Activated naive CD4-positive, alpha-beta T cell treated with anti-CD3 and anti-CD28 coated beads, Interleukin-2, amount 50 U/mL, for 16 hours (primary cell): ENCODE measurements at places on chromosomes 4 and X.

- no peak for DNase-seq
These were observed 52.9 kb downstream of the SUPT20HL2 start for GRCh38 chrX:24260842-24261550.

GRCh38 chr4:86587381-86588140 is 6.6 kb upstream of the PTPN13 start:
- no peak for DNase-seq

DNA sequence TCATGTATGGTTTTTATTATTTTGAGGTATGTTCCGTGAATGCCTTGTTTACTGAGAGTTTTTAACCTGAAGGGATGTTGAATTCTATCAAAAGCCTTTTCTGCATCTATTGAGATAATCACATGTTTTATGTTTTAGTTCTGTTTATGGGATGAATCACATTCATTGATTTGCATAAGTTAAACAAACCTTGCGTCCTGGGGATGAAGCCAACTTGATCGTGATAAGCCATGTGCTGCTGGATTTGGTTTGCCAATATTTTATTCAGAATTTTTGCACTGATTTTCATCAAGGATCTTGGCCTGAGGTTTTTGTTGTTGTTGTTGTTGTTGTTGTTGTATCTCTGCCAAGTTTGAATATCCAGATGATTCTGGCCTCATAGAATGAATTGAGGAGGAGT is 43.8 kb downstream of the CDX4 start:
- DNase-seq, result no peak

DNA sequence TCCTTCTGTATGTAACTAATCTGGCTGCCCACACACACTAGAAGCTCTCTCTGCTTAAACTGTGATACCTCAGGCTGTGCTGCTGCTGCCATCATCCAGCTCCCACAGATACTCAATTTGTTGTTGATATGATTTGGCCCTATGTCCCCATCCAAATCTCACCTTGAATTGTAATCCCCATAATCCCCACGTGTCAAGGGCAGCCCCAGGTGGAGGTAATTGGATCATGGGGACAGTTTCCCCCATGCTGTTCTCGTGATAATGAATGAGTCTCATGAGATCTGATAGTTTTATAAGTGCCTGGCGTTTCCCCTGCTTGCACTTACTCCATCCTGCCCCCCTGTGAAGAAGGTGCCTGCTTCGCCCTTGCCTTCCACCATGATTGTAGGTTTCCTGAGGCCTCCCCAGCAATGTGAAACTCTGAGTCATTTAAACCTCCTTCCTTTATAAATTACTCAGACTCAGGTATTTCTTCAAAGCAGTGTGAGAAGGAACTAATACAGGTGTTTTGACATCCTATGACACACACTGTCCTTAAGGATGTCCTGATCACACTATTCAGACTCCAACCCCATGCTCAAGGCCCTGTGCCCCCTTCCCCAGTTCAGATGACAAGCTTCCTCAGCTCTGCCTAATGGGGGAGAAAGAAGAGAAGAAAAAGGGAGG is 2.9 kb upstream of the ATOH1 start:
- DNase-seq, result no peak

GRCh38 chrX:7689791-7690412 is 153.1 kb upstream of the VCX start:
- DNase-seq, result no peak

GRCh38 chr4:74047152-74047551 is 8.7 kb upstream of the CXCL3 start:
- no peak for DNase-seq

DNA sequence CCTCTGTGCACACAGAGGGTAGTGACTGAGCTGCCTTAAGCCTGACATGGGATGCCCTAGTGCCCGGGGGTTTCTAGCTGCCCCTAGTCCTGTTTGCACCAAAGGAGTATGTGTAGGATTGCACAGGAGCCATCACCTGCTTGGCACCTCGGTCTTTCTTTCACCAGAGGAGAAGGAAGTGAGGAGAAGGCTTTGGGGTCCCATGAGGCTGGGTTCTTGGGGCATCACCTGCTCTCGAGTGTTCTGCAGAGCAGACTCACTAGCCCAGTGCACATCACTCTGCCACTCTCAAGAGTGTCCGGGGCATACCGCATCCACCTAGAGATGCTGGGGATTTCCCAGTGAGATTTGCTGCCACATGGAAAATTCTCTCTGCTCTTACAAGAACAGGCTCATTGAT is 40.5 kb upstream of the GPR78 start:
- no peak for DNase-seq

DNA sequence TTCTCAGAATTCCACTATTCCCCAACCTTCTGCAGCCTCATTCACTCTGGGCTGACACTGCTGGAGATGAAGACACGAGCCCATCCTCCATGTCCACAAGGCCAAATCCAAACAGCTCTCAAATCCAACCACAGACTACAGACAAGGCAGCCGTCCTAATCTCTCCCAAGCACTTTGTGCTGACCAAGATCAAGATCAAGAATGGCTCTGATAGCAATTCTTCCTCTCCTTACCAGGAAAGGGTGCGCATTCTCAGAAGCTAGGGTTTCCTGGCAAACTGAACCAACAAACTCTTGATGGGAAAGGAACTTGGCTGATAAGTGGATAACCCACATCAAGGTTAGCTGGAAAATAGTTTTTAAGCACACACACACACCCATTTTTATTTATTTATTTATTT is 26.5 kb downstream of the RELL1 start:
- DNase-seq, result no peak

GRCh38 chr4:167428156-167428555 is 193.9 kb upstream of the SPOCK3 start:
- no peak for DNase-seq

DNA sequence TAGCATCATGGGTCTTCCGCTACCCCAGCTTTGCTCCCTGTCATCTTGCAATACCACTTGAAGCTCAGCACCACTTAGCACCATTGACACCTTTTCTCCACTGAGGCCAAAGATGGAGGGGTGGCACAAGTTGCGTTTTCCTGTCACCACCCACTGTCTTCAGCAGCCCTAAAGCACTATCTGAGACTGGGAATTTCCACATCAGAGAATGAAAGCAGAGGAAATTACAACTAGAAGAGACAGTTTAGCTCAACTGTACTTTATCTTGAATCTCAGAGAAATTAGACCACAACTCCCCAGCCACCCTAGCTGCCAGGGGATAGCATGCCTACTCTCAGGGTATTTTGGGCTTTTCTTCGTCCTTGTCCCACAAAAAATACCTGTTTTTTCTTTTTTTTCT is 111.0 kb downstream of the DDIT4L start:
- DNase-seq, result no peak

DNA sequence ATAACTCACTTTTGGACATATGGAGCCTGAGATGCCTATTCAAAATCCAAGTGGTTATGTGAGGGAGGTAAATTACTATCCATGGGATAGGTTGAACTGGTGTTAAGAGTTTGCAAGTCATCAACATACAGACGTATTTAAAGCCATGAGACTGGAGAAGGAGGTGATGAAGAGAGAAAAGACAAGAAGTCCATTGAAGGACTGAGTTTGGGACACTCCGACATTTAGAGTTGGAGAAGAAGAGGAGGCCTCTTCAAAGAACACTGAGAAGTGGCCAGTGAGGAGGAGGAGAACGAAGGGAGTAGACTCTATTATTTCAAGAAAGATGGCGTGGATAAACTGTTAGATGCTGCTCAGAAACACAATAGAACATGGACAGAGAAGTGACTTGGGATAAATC is at the start of gene CNGA2:
TSS of gene CNGA2 (plus strand) at position 301 of the 400 bp plus-strand sequence. CDS start 3,738 bp downstream, outside the sequence.
- DNase-seq, result no peak

DNA sequence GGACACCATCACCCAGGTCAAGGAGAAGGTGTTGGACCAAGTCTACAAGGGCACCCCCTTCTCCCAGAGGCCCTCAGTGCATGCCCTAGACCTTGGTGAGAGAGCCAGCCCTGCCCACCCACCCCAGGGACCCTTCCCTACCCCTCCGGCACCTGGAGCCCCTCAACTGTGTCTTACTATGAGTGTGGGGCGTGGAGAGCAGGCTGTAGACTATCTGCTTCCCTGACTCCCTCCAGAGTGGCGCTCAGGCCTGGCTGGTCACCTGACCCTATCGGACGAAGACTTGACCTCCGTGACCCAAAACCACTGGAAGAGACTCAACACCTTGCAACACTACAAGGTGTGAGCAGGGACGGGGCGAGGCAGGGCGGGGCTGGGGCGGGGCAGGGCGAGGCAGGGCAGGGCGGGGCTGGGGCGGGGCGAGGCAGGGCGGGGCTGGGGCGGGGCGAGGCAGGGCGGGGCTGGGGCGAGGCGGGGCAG is 4.7 kb upstream of the SRPK3 start:
- DNase-seq, result no peak

DNA sequence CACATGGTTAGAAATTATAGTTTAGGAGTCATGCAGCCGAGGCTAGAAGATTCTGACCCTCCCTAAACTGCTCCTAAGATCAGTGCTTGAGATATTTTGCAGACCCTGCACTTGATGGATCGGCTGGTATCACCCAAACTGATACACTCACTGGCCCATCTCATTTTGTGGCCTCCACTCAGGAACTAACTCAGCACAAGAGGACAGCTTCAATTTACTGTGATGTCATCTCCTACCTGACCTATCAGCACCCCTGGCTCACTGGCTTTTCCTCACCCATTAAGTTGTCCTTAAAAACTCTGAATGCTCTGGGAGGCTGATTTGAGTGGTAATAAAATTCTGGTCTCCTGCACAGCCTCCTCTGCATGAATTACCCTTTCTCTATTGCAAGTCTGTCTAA is 450.9 kb downstream of the PCDH10 start:
- DNase-seq, result no peak

DNA sequence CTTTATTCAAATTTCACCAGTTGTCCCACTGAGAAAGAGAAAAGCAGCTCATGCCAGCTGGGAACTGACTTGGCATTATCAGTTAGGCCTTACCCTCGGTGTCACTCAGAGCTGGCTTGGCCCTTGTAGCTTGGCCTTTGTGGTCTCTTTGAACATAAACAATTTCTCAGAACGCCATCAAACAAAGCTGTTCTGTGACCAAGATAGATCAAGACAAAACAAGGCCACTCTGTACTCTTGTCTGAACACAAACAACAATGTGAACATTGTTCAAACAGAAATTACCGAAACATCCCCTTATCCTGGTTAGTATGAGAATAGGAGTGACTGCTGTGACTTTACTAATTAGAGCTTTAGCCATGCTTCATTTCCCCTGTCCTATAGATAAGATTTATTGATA is 57.2 kb downstream of the DIPK2B start:
- DNase-seq, result no peak

- DNase-seq, result no peak
These were observed 46.2 kb downstream of the GPC4 start for GRCh38 chrX:133369065-133369464.

- peak; percentile 50 for DNase-seq
These were observed 37.3 kb downstream of the ACOX3 start for GRCh38 chr4:8403173-8403753.
